Psoas muscle (tissue), 8 donors: ENCODE measurements at places on chromosomes 2 and 18. TPM values are rescaled to one million over a fixed set of nuclear protein-coding genes. Genes with fewer than 3 reads are reported as not detected.

DNA sequence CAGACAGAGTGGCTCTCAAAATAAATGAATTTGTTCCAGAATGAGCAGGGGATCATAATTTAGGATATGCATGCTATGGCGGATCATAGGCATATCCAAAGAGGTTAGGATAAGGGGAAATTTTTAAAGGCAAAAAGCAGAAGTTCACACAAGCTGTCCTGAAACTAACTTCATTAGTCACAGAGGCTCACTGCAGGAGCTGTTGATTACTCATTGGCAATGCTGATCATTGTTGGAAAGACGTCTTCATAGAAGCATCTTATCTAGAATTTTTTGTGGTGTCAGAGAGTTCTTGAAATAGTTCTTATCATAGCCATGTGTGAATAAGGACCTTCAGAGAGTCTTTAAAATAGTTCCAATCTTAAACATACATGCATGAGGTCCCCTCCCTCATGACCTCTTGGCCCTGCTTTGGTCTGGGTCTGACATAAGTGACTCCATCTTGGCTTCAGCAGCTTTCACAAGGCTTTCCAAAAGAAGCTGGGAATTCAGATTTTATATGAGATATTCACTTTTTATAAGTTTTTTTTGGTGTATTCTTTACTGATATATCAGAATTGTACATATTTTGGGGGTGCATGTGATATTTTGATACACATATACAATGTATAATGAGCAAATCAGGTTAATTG is 7.5 kb upstream of the CCDC195 start:
- DNase-seq: no peak

Gene EN1
- polyA plus RNA-seq: 0.89 TPM

Gene CYP27A1
- 32.0 TPM for polyA plus RNA-seq

Gene KCNG2
- polyA plus RNA-seq: 0.04 TPM

GRCh38 chr2:154195644-154196195 is 324.0 kb downstream of the GALNT13 start:
- DNase-seq: no peak
